ENCODE measurements at places on chromosomes 5 and 9. TPM values are rescaled to one million over a fixed set of nuclear protein-coding genes. Genes with fewer than 3 reads are reported as not detected.

TSLP gene
- 0.28 TPM for total RNA-seq

FAM221B gene
- total RNA-seq = not detected

KIF3A gene
- total RNA-seq = 5.9 TPM

DNA sequence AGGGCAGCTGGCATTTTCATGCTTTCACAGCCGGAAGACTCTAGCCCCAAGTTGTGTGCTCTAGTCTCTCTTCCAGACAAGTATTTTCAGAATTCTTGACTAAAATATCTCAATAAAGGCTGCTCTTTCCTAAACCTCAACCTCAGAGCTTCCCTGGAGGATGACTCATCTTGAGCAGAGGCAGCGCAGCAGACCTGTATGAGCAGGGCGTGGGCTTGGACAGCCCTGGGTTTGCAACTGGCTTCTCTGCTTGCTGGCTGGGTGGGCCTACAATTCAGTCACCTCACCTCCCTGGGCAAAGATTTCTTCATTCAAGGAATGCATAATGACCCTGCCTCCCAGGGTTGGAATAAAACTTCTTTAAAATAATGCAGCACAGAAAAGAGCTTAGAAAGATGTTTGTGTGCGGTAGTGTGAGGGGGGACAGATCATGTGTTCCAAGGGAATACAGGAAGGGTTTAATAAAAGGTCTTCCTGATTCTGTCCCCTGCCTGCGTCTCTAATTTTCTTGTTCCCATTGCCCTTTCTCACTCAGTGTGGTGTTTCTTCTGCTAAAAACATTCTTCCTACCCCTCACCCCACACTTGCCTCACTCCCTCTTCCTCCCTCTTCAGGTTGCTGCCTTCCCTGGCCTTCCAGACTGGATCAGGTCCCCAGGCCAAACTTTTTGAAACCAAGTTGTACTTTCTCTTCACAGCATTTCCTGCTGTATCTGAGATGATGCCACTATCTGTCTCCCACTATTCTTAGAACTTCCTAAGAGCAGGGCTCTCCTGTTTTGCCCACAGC lies 39.4 kb upstream of the MAP1B start:
- DNase-seq = no peak

- DNase-seq = no peak
Measured at GRCh38 chr9:71765693-71766092, 2.6 kb downstream of the CEMIP2 start.

DNA sequence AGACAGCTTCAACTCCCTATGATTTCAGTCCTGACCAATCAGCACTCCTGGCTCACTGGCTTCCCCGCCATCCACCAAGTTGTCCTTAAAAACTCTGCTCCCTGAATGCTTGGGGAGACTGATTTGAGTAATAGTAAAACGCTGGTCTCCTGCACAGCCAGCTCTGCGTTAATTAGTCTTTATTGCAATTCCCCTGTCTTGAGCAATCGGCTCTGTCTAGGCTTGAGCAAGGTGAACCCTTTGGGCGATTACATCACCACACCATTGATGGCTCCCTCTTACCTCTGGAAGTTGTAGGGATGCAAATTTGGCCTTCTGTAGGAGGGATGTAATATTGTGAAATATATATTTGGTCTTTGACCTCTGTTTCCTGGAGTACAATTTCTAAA lies 2.9 kb upstream of the SLC23A1 start:
- DNase-seq = no peak

GRCh38 chr9:127878001-127878651 lies 651 bp upstream of the AK1 start:
- DNase-seq = no peak

DNA sequence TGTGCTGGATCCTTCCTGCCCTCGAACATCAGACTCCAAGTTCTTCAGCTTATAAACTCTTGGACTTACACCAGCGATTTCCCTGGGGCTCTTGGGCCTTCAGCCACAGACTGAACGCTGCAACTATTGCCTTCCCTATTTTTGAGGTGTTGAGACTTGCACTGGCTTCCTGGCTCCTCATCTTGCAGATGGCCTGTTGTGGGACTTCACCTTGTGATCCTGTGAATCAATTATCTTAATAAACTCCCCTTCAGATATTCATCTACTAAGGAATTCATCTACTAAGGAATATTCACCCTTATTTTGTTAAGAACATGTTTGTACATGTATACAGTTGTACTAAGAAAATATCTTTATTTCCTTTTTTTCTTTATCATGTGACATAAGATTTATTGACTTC lies 1079.7 kb downstream of the CDH12 start:
- DNase-seq = no peak

- no peak for DNase-seq
Measured at GRCh38 chr5:79535477-79536192, 21.7 kb upstream of the HOMER1 start.

DNA sequence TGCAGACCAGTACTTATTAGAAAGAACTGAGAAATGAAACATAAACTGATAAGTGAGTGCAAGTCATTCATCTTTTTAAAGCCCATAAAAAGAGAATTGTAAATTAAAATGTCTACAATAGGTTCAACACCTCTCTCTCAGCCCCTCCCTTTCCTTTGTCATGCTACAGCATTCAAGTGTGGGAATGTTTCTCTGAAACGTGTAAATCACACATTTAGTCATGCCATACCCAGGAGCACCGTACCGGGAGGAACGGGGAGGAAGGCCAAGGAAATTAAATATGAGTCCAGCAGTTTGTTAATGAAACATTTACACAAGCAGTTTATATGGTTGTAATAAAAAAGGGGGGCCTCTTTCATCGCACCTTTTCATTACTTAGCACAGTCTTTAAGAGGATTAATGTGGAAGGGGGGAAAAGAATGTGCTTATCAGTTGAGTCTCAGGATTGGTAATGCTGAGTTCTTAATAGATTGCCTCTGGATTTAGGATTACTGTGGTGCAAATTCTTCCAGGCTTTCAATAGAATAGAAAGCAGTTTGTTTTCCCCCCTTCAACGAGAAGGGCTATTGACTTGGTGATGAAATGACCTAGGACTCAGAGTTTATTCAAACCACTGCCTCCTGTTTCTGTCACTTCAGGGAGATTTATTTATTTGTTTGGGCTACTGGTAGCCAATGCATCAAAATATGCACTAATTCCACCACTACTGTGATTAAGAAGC lies 176.0 kb upstream of the ZNF608 start:
- no peak for DNase-seq

DNA sequence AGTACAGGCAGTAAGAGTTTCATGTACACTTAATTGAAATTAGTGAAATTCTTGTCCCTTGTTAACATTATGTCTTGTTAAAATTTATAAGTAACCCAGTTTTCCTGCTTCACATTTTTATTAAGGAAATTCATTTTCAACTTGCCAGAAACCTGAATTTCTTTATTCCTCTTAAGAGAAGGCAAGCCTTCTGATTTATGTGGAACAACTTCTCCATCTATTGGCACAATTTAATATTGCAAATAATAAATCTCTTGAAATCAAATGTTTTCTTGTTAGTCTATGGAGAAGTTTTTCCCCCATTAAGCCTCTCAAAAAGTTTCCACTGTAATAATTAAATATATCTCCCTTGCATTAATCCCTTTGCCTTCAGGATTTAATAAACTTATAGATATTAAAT lies 33.8 kb upstream of the ACO1 start:
- DNase-seq = no peak

- no peak for DNase-seq
Measured at GRCh38 chr5:39648848-39649227, 224.1 kb upstream of the DAB2 start.

DNA sequence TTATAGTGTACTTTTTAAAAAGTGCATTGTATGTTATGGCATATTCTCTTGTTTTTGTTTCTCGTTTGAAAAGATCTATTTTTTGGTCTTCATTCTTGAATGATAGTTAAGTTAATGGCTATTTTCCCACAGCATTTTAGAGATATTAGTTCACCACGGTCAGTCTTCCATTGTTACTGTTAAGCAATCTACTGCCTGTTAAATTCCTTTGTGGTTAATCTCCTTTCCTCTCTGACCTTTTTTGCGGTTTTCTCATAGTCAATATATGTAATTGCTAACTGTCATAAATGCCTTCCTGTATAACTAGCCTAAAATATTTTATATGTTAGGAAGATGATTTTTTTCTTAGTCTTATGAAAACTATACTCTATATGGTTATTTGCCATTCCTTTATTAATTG lies 250.8 kb upstream of the FBXL7 start:
- DNase-seq = no peak

DNA sequence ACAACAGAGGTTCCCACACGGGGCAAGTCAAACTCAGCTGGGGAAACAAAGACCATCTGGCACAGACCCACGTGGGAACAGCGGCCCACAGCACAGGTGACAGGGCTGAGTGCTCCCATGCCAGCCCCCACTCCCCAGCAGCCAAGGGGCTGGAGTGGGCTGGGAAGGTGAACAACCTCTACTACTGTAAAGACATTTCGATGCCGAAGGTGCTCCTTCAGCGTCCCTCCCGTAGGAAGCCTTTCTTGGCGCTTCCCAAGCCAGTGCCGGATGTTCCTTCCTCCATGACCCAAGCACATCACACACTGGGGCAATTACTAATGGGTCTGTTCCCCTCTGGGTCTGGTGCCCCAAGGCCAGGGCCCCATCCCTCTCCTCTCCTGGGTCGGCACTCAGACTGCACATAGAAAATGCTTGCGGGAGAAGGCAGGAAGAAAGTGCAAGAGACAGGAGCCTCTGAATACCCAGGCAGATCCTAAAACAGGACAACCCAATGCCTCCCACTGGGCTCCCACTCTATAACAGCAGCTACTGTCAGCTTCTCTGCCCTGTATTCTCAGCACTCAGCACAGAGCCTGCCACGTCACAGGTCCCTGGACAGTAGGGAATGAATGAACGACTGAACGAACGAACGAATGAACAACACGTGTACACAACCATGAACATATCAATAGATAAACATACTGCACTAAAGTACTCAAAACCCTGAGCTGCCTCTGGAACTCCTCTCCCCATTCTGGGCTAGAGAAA lies 77.0 kb upstream of the LRRTM2 start:
- no peak for DNase-seq

GRCh38 chr9:133563291-133563796 lies 28.8 kb downstream of the ADAMTSL2 start:
- DNase-seq = no peak

DNA sequence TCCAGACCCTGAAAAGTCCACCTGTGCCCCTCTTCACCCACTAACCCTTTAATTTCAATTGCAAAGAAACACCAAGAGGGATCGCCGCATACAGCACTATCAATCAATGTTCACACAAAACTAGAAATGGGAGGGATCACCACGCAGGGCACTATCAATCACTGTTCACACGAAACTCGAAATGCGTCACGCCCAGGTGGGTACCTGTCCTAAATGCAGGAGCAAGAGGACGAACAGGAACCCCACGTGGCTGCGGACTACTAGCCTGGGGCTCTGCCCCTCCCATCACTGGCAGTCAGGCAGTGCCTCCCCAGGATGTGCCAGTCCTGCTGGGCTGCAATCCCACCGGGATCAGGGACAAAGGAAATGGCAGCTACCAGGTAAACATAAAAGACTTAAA lies 28.2 kb downstream of the RASGEF1C start:
- DNase-seq = no peak

- no peak for DNase-seq
Measured at GRCh38 chr9:29160763-29161353, 1587.6 kb upstream of the C9orf72 start.

DNA sequence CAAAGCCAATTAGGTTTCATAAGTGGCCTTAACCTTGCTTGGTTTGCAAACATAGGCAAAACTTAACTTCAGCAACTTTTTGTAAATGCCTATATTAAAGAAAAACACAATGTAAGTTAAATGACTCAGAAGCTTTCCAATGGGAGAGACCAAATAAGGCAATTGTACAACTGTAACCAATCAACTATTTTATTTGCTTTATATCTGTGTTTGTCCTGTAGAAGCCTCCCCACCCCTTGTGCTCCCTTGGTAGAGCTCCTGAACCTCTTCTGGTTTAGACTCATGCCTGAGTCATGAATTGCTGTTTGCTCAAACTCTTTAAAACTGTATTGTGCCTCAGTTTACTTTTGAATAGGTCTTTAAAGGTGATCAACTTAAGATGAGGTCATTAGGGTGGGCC lies 3.0 kb upstream of the C1QTNF3 start:
- DNase-seq = no peak

DNA sequence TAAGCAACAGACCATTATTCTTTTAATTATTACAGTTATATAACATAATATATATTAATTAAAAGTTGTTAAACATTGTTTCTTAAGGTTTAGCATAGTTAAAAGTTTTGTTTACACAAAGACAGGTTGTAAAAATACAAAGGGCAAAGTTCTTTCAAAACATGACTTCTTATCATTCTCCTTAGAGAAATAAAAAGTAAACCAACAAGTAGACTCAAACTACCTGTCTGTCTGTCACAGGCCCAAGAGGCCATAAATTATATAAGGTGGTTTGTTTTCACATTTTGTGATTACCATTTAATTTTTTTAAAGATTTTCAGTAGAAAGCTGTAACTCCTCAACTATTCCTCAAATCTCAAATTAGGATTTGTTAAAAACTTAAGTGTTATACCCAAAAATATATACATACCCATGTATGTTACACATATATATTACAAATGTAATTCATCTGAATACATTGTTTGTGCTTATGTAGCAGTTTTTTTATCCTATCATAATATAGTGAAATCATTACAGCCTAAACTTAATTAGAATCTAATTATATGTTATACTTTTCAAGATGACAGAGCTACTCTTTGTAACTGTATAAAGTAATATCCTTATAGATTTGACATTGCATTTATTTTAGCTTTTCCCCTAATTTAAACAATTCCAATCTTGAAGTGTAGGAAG lies 93.8 kb upstream of the GRHPR start:
- DNase-seq = no peak

- DNase-seq = no peak
Measured at GRCh38 chr5:178467205-178467567, 123.0 kb downstream of the COL23A1 start.

DNA sequence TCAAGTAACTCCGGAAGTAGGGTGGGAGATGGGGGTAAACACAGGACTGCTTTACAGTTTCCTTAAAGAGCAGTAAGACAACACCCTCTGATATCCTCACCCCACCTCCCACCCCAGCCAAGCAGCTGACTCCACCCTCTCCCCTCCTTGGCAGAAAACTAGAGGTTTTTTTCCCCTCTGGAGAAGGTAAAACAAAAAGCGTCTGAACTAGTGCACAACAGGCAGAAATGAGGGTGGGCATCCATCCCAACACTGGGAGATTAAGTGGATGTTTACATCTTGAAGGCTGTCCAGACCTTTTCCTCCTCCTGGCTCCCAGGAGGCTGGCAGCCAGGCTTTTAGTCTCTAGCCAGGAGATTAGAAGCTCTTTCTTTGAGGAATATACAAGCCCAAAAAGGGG lies 13.9 kb upstream of the CTNNAL1 start:
- no peak for DNase-seq

GRCh38 chr9:134223591-134224122 lies 59.3 kb upstream of the RNU6ATAC start:
- DNase-seq = no peak

All from thoracic aorta (tissue), 2 donors.